Keratinocyte (primary cell): ENCODE measurements at places on chromosomes 1 and 21. TPM values are rescaled to one million over a fixed set of nuclear protein-coding genes. Genes with fewer than 3 reads are reported as not detected.

DNA sequence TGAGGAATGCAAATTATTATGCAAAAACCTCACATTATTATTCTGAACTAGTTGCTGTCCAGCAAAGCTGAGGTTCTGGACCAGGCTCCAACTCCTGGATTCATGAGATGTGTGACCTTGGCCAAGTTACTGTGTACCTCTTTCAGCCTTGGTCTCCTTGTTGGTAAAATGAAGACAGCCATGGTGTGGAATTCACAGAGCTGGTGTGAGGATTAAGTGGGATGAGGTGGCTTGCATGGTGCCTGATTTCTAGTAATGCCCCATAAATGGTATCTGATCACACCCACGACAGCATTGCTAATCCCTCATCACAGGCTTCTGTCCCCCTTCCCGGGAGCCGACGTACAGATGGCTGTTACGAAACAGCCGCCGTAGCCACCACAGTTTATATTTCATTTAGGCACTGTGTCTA lies 59.6 kb downstream of the PGBD5 start:
- H3K36me3 ChIP-seq, result no peaks in the 10 kb centered on the region
- no peak for DNase-seq
- H3K27me3 ChIP-seq, result peaks cover 20% of the 10 kb centered on the region
- H3K4me3 ChIP-seq, result no peak overlapping the region
- H3K4me1 ChIP-seq, result no peaks in the 10 kb centered on the region

- no peak for DNase-seq
- H3K27ac ChIP-seq, result no peak overlapping the region
- H3K4me1 ChIP-seq, result no peaks in the 10 kb centered on the region
- H3K27me3 ChIP-seq, result no peaks in the 10 kb centered on the region
- H3K4me3 ChIP-seq, result no peak overlapping the region
- no peaks in the 10 kb centered on the region for H3K36me3 ChIP-seq
Observed at GRCh38 chr1:195745189-195746010, 862.8 kb downstream of the KCNT2 start.

- DNase-seq, result no peak
- no peak overlapping the region for H3K4me3 ChIP-seq
- H3K27me3 ChIP-seq, result no peaks in the 10 kb centered on the region
- H3K36me3 ChIP-seq, result no peaks in the 10 kb centered on the region
Observed at GRCh38 chr1:228194436-228194835, 13.4 kb upstream of the OBSCN start.

DNA sequence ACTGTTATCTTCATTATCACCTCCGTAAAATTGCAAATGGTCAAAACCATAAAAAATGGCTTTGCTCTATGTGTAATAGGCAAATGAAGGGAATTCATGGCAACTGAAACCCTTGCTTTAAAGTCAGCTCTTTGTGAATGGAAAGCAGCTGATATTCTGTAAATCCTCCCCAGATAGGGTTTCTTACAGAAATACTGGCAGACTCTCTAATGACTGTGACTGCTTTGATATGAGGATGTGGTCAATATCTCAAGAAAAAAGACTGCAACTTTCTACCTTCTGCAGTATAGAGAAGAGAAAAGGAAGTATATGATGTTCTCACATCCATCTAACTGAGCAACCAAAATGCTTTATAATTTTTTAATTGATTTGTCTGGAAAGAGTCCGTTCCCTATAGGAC lies 193.1 kb downstream of the ST6GALNAC3 start:
- no peaks in the 10 kb centered on the region for H3K4me1 ChIP-seq
- no peak overlapping the region for H3K4me3 ChIP-seq
- H3K36me3 ChIP-seq, result no peaks in the 10 kb centered on the region
- no peaks in the 10 kb centered on the region for H3K27me3 ChIP-seq

Gene TLR5
- 0.69 to 3.2 TPM (median 1.3 TPM) in 3 replicates for polyA plus RNA-seq

Gene CTNNBIP1
- polyA plus RNA-seq, result 92.3 to 149 TPM (median 93.3 TPM) in 3 replicates

Gene CHI3L2
- polyA plus RNA-seq, result 1.0 to 2.5 TPM (median 2.4 TPM) in 3 replicates

Gene TMPRSS15
- polyA plus RNA-seq, result not detected in 3 replicates
